Daoy (cell line): ENCODE measurements at places on chromosomes 6 and 20.

DNA sequence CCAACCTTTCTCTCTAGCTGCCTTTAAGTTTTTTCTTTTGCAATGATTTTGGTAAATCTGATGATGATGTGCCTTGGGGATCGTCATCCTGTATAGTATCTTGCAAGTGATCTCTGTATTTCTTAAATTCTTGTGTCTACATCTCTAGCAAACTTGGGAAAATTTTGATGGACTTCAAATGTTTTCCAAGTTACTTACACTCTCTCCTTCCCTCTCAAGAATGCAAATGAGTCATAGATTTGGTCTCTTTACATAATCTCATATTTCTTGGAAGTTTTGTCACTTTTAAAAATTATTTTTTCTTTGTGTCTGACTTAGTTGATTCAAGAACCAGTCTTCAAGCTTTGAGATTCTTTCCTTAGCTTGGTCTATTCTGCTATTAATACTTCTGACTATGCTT lies 176.4 kb downstream of the TBC1D32 start:
- DNase-seq: no peak

- DNase-seq: no peak
Measured at GRCh38 chr6:17478223-17478907, 85.0 kb downstream of the CAP2 start.

DNA sequence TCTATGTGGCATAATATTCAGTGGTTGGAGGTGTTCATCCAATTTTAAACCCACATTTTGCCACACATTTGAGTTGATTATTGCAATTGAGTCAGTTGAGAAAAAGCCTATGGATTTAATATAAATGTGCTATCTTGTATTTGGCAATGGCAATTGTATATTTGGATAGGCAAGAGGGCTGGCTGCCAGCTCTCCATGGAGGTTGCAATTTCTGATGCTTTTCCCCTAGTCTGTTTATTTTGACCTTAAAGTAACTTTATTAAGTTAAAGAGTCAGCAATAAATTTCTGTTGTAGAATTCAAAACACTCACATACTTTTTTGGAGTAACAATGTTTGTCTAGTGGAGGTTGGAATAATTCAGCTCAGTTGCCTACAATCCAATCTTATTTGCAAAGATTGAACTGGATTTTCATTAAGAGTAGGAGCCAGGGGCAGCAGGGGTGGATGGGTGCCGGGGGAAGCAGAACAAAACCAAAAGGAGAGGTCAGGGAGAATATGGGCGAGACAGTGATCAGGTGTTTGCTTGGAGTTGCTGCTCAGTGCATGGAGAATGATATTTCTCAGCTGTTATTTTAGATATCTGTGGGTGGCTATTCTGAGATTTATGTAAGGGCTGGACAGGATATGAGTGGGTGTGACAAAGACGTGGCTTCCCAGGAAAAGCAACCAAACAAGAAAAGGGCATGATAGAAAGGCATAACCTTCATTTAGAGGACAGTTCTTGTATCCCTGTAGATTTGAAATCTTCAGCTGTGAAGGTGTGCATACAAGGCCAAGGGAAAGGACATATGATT lies 163.0 kb downstream of the HDGFL1 start:
- no peak for DNase-seq

DNA sequence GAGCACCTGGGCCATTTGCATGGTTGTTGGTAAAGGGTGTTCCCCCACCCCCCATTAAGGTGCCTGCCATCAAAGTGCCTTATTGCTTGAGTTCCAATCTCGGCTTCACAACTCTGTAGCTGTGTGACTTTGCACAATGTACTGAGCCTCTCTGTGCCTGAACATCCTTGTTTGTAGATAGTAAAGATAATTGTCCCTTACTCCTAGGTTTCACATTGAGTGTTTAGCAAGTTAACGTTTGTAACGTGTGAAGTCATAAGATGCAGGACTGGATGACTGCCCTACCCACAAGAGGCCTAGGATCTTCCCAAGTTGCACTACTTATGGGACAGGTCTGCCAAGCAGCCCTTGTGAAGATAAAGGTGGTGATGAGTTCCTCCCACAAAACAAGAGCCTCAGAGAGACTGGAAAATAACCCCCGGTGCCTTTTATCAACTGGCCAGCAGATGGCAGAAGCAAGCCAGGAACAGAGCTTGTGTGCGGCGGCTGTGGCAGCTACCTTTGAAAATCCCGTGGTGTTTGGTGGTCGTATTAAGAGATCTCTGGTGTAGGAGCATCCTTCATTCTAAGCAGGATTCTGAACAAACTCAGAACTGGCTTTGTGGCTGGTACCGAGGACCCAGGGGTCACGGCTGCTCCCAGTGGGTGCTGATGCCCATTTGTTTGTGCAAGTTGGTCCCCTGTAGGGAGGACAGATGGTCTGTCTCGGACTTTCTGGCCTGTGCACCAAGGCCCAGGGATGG lies 99.1 kb downstream of the CDH26 start:
- peak; percentile 74 for DNase-seq

DNA sequence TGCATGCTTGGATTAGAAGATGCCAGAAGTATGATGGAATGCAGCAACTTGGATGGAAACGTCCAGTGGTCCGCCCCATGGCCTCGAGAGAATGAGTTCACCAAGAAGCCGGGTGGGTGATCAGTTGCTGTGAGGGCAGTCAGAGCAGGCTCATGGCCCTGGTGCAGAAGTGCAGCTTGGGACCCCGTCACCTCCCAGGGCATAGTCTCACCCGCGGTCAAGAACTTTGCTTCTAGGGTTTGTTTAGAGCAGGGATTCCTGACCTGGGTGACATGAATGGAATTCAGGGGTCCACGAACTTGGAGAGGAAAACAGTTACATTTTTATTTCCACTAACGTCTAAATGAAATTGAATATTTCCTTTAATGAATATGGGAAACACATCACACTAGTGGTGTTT lies 216.5 kb upstream of the SNX9 start:
- no peak for DNase-seq

- DNase-seq: peak; percentile 17
Measured at GRCh38 chr6:166623318-166623717, 3.7 kb downstream of the RPS6KA2 start.

DNA sequence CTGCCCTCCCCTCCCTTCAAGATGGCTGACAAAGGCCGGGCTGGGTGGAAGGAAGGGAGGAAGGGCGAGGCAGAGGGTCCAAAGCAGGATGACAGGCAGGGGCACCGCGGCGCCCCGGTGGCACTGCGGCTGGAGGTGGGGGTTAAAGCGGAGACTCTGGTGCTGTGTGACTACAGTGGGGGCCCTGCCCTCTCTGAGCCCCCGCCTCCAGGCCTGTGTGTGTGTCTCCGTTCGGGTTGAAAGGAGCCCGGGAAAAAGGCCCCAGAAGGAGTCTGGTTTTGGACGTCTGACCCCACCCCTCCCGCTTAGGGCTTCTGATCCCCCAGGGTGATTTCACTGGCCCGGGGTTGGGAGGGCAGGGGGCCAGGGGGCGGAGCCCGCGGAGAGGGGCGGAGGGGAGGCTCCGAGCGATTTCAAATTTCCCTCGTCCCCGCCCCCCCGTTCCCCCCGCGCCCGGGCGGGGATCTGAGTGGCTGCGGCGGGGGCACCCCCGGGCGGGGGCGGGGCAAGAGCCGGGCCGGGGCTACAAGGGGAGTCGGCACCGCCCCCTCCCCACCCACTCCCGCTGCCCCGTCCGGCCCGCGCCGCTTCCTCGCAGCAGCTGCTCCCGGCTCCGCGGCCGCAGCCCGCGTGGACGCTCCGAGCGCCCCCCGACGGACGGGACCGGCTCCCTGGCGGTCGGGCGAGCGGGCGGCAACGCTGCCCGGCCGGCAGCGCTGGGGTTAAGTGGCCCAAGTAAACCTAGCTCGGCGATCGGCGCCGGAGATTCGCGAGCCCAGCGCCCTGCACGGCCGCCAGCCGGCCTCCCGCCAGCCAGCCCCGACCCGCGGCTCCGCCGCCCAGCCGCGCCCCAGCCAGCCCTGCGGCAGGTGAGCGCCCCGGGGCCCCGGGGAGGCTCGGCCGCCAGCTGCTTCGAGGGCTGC lies at the start of gene DNMT3B:
Gene DNMT3B (plus strand): TSS at position 555 of the 923 bp plus-strand sequence. CDS start 17,939 bp downstream, outside the sequence.
- DNase-seq: peak; percentile 85

GRCh38 chr6:5778317-5778857 lies 228.3 kb downstream of the NRN1 start:
- DNase-seq: no peak

DNA sequence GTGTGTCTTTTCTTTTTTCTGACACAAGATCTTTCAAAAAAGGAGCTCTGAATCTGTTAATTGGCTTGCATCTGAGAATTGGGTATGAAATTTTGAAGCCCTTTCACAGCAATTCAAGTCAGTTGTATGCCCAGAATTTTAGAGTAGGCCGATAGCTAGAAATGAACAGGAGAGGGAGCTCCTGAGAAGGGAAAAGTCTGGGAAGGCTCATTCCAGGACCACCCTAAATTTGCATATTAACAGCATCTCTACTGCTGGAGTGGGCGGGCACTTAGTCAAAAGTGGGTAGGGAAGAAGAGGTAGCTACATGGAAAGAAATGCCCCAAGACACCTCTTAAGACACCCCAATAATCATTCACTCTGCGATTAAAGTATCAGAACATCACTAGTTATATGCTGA lies 928.3 kb downstream of the TBC1D32 start:
- no peak for DNase-seq

- DNase-seq: no peak
Measured at GRCh38 chr6:160917572-160917971, 74.0 kb upstream of the MAP3K4 start.

DNA sequence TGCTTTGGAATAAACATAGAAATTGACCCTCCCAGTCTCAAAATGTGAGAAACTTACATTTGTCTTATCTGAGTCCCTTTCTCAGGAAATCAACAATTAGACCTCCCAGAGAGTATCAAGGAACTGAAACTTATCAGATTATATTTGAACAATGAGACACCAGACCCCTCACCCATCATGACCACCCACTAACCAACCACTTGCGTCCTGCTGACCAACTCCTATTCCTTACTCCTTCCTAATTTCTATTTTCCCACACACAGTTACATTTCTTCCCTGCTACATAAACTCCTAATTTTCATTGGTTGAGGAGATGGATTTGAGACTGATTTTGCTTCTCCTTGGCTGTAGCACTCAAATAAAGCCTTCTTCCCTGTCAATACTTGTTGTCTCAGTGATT lies 97.9 kb downstream of the TPBG start:
- no peak for DNase-seq
